ENCODE measurements at places on chromosomes 5 and 9. TPM values are rescaled to one million over a fixed set of nuclear protein-coding genes. Genes with fewer than 3 reads are reported as not detected.

- DNase-seq, result no peak
Observed at GRCh38 chr5:41763081-41763480, 107.1 kb downstream of the OXCT1 start.

- DNase-seq, result no peak
Observed at GRCh38 chr5:16037121-16037845, 142.3 kb downstream of the MARCHF11 start.

DNA sequence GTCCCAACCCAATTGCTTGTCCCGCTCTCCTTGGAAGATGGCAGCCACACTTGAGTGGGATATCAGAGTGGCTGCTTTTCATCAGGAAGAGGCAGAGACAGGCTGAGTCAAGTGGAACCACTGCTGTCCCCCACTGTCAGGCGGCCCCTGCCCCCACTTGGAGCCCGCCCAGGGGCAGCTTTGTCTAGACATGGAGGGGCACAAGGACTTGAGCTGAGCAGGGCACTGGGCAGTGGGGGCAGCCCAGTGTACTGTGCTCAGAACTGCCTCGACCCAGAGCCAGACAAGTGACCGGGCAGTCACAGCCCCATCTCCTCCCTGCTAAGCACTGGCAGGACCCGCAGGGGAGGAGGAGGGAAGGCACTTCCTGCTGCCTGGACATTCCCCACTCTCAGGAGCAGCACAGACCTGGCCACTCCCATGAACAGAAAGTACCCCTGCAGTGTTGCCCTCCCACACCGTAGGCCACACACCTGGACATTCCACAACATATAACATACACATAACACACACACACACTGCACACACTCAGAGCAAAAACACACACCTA is 91.0 kb downstream of the MRPL36 start:
- DNase-seq, result no peak

DNA sequence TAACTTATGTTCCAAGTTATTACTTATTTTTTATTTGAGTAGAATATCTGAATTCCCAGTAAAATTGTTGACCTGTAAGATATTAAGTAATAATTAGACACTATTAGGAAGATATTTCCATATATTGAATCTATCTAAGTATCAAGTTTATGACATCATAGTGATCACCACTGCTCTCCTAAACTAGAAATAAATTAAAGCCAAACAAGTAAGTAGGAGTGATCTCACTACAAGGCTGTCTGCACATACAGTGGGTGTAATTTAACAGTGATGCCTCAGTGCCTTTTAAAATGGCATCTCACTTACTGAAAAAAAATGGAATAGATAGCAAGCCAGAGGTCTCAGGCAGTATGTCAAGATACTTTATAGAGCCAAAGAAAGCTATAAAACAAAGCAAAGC is 789.6 kb downstream of the KCTD16 start:
- no peak for DNase-seq

DNA sequence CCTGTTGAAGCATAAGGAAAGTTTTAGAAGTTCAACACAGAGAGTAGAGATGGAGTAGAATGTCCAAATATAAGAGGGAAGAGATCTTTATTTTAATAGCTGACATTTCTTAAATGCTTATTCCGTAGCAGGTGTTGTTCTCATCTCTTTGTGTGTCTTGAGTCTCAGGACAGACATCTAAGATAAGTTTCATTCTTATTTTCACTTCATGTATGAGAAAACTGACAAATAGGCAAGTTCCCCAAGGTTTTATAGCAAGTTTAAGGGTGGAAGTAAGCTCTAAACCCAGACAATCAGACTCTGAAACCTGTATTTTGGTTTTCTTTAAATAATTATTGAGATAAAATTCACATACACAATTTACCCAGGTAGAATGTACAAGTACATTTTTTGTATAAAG is 228.4 kb upstream of the PPP1R2B start:
- DNase-seq, result no peak

DNA sequence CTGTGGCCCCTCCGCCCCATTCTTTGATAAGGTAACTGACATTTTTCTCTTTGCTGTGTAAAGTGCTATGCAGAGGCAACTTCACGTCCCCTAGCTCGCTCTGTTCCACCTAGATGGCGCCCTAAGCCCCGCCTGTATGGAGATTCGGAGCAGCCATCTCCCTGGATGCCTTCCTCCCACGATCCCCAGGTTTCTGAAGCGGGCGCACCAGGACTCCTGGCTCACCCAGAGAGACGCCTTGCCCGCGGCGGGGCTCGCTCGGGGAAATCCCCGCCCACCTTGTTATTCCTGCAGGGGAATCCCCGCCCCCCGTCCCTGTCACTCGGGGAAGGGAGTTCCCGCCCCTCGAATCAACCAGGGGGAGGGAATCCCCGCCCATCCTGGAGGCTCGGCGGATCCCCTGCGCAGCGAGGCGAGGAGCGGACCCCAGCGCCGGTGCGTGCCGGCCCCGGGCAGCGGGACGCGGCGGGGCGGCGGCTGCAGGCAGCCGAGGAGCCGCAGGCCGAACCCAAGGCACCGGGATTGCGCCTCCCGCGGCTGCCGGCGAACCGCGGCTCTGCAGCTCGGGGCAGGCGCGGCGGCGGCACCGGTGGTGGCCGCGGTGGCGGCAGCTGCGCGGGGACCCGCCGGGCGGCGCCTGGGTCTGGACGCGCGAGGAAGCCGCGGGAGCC is at the start of gene PDZD2:
TSS of gene PDZD2 (plus strand) at position 384 of the 671 bp plus-strand sequence.
- DNase-seq, result peak; percentile 69

DNA sequence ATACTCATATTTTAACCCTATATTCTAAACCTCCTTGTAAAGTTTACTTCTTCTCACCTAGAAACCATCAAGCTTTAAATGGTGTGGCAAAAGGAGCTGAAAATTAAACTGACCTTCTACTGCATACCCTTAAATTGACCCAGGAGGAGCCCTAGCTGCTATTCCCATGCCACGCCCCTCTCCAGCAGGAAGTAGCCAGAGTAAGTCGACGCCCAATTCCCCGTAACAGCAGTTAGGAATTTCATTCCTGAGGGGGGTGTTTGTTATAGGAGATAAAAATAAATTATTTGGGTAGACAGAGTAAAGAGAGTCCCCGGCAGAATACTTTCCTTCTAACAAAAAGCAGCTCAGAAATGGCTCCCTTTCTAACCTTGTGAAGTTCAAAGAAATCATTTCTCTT is 111.8 kb upstream of the FAM174A start:
- no peak for DNase-seq

GRCh38 chr5:172353271-172353812 is 69.8 kb upstream of the UBTD2 start:
- no peak for DNase-seq

GRCh38 chr9:117340422-117340821 is 74.4 kb downstream of the ASTN2 start:
- no peak for DNase-seq

FCN1 gene
- total RNA-seq, result not detected

TAS2R1 gene
- total RNA-seq, result not detected

SH3GL2 gene
- not detected for total RNA-seq

DOCK8 gene
- total RNA-seq, result 213 TPM

GHR gene
- total RNA-seq, result not detected

CRB2 gene
- total RNA-seq, result not detected

Data from activated T-cell treated with anti-CD3 and anti-CD28 coated beads, Interleukin-2, amount 50 U/mL, for 72 hours (primary cell).